ENCODE measurements at places on chromosomes 2 and 18. TPM values are rescaled to one million over a fixed set of nuclear protein-coding genes. Genes with fewer than 3 reads are reported as not detected.

- no peak for DNase-seq
These were observed 347.7 kb downstream of the KIAA1328 start for GRCh38 chr18:37176621-37176934.

DNA sequence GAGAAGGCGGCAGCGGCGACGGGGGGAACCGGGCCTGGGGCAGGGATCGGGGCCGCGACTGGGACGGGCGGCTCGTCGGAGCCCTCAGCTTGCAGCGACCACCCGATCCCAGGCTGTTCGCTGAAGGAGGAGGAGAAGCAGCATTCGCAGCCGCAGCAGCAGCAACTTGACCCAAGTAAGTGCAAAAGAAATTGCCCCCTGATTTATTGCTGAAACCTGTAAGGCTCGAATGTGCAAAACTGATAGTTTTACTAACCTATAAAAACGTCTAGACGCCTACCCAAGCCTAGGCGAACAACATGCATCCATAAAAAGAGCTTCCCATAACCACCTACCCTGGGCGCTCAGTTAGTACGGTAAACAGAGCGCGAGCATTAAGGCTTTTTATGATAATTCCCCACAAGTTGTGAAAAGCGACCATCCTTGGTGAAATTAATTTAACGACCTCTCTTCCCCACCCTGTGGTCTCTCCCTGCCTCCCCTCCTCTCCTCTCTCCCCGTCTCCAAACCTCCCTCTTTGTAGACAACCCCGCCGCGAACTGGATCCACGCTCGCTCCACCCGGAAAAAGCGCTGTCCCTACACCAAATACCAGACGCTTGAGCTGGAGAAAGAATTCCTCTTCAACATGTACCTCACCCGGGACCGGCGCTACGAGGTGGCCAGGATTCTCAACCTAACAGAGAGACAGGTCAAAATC lies 1.0 kb downstream of the HOXD9 start:
- DNase-seq = no peak

DNA sequence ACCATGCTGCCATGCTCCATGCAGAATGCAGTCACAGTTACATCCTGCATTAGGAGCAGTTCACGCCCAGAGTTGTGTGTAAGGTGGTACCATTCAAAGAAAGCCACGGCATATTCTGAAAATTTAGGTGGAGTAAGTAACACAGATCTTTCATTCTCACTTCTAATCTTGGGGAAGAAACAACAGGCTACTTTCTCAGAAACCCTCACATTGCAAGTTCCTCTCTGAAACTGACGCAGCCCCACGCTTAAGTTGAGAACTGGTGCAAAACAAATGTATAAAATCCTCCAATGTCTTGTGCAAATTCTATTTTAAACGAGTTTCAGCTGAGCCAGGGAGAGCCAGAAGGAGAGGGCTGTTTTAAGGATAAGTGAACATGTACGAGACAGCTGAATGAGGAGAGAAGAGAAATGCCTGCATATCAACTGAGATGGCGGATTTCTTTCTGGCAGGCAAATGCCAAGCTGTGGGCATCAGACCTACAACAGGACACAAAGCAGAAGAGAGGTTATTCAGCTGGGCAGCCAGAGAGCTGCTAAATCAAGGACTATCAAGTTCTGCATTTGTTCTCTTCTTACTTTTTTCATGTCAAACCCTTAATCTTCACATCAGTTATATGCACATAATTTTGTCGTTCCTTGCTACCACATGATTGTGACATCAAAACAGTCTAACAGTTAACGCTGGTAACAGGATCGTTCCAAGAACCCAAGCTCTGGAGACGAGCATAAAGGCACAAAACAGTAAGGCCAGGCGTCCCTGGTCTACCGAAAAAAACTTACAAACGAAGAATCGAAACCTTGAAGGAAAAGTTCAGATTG lies 6.4 kb downstream of the ARL4C start:
- peak; percentile 37 for DNase-seq

DNA sequence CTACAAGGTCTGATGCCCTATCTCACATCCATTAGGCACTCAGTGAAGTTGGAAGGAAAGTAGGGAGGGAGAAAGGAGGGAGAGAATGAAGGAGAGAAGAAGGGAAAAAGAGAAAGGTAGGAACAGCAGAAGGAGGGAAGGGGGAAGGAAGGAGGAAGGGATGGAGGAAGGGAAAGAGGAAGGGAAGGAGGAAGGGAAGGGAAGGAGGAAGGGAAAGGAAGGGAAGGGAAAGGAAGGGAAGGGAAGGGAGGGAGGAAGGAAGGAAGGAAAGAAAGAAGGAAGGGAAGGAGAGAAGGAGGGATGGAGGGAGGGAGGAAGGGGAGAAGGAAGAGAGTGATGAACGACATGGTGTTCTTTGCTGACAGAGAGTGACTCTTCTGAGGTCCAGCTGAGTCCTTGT lies 468.9 kb upstream of the MYT1L start:
- no peak for DNase-seq

GRCh38 chr2:239970004-239970623 lies 55.0 kb downstream of the NDUFA10 start:
- DNase-seq = no peak

DNA sequence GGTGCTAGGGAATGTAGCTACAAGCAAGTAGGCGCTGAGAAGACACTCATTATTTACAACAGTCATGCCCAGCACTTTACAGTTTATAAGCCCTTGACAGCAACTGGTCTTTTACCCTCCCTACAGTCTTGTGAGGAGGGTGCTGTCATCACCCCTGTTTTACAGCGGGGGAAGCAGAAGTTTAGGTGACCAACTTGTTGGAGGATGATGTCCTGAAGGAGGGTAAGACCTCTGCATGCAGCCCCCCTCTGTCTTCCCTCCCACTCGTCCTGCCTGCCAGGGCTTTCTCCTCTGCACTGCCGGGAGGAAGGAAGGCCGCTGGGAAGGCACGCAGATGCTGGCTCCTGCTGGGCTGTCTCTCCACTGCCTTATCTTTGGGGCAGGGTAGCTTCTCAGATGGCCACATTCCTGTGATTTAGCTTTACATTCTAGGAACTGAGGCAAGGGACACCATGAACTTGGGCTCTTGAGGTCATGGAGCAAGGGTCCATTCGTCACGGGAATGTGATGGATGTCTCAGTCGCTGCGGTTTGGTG lies 972 bp downstream of the IL1R1 start:
- no peak for DNase-seq

DNA sequence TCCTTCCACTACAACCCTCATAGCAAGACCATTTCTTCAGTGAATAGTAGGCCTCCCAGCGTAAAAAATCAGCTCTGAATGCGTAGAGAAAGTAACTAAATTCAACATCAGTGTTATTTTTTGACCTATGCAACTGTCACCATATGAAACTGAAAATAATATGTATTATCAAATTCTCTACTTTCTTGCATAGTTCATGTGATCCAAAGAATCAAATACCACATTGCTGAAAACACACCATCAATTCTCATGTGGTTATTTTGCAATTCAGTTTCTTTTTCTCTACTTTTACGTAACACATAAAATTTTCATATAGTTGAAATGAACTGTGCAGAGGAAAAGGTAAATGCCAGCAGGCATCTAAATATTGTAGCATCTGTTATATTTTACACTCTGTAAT lies 208.5 kb upstream of the SPOPL start:
- no peak for DNase-seq

DNA sequence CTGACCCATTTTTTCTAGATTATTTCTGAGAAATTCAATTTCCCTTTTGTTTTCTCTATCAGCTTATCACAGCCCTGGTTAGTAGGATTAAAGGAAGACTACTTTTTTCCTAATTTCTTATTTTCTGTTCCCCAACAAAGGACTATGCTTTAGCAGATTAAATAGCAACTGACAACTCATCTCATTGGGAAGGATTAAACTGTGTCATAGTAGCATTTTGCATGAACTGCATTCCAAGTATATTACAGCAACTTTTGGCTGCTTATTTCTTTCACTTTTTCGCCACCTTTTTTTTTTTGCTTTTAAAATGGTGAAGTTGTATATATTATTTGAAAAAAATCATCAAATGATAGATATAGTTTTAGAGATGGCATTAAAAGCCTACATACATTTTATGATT lies 570.3 kb downstream of the FBXO15 start:
- no peak for DNase-seq

DNA sequence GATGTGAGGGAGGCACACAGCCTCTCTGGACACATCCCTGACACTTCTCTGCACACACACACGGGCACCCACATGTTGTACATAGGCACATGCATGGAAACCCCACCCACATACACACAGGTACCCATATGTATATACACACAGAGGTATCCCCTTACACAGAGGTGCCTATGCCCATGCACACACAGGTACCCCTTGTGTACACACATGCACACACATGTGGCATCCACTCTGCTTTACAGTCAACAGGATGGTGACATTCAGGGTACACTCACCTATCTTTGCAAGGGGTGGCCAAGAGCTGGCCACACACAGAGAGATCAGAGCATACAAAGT lies 59.5 kb downstream of the FAM168B start:
- no peak for DNase-seq

GRCh38 chr2:61504949-61505348 lies 33.2 kb downstream of the XPO1 start:
- DNase-seq = no peak

GRCh38 chr18:4035521-4035920 lies 419.6 kb downstream of the DLGAP1 start:
- DNase-seq = no peak

GRCh38 chr2:75709297-75709696 lies 1.4 kb downstream of the GCFC2 start:
- DNase-seq = no peak

GRCh38 chr18:3119401-3120341 lies 100.1 kb downstream of the MYOM1 start:
- no peak for DNase-seq

- no peak for DNase-seq
These were observed 52.8 kb downstream of the RPL37A start for GRCh38 chr2:216551234-216552068.

DNA sequence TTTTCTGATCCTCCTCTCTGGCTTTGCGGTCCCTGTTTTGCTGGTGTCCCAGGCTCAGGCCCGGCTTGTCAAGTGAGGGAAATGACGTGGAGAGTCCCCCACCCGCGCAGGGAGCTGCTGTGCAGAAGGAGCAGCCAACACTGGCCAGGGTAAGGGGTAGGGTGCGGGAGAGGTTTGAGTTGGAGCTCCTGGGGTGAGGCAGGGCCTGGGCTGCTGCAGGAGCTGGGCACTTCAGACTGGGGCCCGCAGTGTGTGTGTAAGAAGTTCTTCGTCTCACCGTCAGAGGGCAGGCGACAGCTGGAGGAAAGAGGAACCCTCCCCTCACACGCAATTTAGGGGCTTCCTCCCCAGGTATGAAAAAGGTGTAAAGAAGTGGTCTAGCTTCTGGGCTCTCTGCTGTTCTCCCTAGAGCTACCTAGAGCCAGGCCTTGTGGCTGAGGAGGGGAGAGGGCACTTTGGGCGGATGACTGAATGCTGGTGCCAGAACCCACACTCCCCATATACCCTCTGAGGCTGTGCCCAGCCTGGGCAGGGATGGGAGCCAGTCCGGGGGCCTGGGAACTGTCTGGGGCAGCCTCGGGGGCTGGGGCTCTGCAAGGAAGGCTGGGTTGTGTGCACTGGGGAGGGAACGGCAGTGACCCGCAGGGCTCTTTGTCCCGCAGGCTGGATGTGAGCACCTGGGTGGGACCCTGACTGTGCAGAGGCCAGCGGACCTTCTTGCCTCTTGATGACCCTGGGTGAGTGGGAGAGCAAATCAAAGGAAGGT lies 11.8 kb downstream of the CELF4 start:
- no peak for DNase-seq

DNA sequence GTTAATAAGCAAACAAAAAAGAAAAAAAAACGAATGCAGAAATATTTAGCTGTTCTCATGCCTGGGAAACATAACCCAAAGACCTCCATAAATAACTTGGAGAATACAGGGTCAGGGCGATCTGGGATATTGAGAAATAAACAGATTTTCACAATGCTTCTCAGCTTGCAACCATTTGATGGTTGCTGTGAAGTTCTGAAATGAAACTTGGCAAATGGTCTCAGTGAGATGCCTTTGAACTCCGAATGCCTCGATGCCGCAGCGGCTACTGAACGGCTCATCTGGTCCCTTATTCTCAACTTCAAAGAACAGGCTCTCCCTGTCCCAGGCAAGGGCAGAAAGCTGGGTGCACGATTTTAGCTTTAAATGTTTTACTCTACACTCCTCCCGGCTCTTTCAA lies 78.1 kb downstream of the ZNF516 start:
- no peak for DNase-seq

DNA sequence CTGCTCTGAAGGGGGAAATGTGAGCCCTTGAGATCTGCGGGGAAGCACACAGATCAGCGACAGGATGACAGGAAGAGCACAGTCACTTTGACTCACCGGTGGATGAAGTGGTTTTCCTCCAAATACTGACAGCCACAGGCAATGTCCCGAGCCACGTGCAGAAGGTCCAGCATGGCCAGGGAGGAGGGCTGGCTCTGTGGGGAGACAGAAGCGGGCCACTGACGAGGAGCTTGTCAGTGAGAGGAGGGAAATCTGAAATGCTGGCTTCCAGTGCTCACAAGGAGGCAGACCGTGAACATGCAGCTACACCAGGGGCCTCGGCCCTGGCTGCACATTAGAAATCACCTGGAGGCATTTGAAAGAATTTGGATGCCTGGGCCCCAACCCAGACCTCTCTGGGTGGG lies 98.7 kb downstream of the CLIP4 start:
- no peak for DNase-seq

DNA sequence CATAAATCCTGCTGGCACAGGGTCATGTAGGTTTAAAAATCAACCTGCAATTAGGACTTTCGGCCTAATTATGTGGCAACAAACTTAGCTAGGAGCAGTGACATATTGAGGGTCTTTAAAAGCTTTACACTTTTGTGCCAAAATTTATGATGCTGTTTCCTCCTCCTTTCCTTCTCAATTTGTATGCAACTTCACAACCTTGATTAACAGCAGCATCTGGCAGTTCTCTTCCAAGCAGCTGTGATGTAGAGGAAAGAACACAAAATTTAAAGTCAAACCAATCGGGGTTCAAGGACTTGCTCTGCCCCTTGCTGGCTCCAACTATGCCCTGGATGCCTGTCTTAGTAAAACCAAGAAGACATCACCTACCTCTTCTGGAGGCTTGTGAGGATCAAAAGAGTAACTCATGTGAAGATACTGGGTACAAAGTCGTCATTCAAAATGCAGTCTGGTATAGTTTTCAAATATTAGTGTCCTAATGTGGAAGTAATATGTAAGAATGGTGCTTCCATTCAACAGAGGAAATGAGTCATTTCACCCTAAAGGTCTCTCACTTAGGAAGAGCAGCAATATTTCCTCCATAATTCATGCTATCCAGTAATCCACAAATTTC lies 94.7 kb downstream of the ANKRD44 start:
- no peak for DNase-seq

Gene SPP2
- not detected for total RNA-seq

Gene SMAD7
- total RNA-seq = 23.3 TPM

Gene EIF2AK3
- 13.0 TPM for total RNA-seq

Gene RAB31
- 0.57 TPM for total RNA-seq

Gene LRRTM1
- total RNA-seq = not detected

Gene EVX2
- not detected for total RNA-seq

Gene RNF125
- total RNA-seq = 41.3 TPM

Gene SERPINB7
- not detected for total RNA-seq

Gene PCARE
- total RNA-seq = not detected
